MV-4-11 (cell line): ENCODE measurements at places on chromosomes 7 and 10.
A peak's percentile ranks its signal among the peaks of the same experiment; 100 is the strongest.

DNA sequence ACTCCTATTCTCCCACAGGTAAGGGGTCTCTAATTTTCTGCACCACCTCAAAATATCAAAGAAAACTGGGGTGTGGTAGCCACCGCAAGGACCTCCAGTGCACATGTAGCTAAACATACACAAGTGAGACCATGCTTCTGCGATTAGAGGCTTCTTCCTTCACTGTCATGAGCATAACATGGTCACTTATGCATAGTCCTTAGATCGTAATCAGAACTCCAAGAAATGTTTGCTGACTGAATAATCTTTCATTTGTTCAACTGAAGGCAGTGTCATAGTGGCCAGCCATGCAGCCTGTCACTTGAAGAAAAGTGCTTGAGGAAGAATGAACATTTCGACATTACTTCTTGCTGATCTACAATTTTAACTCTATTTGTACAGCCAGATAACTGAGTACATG, 14.6 kb downstream of the TWIST1 start:
- DNase-seq, result no peak

GRCh38 chr10:118804262-118804773, 49.5 kb upstream of the CACUL1 start:
- DNase-seq, result no peak

- DNase-seq, result no peak
Measured at GRCh38 chr10:63664341-63664885, 143.2 kb downstream of the REEP3 start.

GRCh38 chr10:132528064-132528691, 9.4 kb upstream of the INPP5A start:
- no peak for DNase-seq

DNA sequence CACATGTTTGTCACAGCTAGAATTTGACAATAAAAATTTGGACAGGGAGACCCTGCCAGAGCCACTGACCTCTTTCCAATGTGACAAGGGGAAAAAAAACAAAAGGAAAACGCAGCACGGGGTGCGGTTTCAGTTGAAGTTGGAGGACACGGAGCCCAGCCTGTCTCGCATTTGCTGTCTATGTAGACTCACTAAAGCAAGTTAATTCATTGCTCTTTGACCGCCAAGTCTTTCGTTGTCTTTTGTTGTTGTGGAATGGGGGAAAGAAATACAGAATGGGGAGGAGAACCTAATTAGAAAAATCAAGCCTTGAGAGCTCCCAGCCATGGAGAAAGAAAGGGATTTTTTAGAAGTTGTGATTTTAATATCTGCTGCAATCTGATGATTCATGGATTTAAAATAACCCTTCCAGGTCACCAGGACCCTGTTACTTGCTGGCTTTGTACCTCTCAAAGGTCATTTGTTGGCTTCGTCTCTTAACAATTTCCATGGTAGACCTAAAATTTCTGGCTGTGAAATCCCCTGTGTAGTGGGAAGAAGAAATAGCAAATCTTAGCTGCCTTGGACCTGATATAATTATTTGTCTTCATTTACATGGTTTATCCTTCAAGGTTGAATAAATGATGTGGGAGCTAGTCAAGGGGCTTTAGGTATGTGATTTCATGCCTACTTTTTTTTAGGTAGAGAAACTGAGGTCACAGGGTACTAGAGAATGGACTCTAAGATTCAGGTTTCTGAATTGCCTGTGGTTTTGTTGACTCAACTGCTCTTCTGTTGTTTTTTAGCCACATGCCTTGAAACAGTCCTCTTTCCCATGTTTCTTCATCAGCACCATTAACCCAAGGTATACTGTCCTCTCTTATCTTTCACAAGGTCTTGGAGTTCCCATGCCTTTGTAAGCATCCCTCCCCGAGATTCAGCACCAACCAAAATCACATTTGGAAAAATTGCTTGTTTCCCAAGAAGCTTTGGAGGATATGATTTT, 78.7 kb downstream of the TCF7L2 start:
- DNase-seq, result no peak

DNA sequence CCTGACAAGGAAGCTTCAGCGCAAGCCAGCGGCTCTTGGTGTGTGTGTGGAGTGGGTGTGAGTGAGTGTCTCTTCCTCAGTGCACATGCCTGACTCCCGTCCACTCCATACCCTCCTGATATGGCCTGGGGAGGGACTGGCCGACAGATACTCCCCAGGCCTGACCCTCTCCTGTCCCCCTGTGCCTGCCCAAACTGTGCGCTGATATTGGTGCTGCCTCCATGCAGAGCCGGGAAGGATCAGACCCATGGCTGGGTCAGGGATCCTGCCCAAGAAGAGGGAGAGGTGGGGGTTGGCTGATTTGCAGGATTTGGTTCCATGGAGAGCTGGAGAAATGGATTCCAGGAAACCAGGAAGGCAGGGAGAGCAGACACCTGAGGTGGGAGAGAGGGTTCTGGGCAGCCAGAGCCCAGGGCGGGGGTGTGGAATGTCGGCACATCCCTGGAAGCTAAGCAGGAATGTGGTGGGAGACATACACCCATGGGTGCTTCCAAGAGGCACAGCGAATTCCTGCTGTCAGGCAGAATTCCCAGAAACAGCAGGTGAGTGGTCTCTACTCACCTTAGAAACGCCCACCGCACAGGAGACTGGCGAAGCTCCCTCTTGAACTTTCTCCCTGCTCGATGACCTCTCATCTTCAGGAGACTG, 6.3 kb downstream of the CALML5 start:
- no peak for DNase-seq

DNA sequence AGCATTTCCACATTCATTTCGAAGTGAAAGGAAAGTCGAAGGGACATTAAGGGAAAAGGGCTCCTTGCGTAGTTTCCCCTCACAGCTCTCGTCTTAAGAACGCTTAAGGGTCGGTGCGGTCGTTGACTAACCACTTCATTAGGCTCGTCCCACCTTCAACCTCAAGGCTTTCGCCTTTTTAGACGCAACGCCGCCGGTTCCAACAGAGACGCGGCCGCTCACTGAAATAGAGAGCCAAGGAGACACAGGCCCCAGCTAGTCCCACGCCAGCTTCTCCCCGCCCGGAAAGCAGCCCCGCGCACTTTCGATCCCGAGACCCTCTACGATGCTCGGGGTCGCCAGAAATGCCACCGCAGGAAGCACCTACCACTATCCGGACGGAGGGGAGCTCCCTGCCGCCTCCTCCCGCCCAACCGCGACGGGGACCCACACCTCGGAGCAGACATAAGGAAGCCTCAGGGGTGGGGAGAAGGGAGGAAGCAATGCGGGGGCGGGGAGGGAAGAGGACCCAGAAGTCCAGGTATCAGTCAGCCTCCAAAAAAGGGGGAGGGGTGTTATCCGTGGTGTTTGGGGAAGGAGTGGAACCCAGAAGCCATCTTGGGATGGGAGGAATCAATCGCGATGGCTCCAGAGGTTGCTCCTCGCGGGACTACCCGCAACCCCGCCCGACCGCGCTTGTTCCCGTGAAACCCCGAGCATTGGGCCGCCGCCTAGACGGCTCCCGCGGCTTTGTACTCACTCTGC, 559 bp downstream of the TRA2A start:
- peak; percentile 57 for DNase-seq

DNA sequence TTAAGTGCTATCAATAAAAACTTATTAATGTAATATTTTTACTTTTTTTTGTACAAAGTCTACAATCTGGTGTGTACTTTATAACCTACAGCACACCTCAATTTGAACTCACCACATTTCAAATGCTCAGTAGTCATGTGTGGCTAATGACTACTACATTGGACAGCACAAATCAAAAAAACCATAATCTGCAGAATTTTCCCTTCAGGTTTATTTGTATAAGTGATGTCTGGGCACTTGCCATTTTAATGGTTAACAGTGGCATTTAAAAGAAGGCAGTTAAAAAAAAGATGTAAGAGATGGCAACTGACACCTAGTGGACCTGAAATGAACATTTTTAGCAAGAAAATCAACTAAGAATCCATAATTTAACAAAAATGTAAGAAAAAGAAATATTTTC, 124.6 kb upstream of the NRBF2 start:
- DNase-seq, result peak; percentile 6

- no peak for DNase-seq
Measured at GRCh38 chr7:142961973-142962926, at the start of gene KEL. Gene KEL (minus strand): TSS chr7:142962363. CDS start chr7:142962206, 157 bp downstream.

DNA sequence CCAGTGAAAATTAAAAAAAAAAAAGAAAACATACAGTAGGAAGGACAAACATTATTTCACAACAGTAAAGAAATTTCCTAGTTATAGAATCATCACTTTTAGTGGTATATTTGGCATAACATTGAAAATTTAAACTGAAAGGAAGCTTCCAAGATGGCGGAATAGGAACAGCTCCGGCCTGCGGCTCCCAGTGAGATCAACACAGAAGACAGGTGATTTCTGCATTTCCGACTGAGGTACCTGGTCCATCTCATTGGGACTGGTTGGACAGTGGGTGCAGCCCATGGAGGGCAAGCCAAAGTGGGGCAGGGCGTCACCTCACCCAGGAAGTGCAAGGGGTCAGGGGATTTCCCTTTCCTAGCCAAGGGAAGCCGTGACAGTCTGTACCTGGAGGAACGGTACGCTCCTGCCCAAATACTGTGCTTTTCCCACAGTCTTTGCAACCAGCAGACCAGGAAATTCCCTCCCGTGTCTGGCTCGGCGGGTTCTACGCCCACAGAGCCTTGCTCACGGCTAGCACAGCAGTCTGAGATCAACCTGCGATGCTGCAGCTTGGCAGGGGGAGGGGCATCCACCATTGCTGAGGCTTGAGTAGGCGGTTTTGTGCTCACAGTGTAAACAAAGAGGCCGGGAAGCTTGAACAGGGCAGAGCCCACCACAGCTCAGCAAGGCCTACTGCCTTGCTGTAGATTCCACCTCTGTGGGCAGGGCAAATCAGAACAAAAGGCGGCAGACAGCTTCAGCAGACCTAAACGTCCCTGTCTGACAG, 19.4 kb downstream of the PON3 start:
- no peak for DNase-seq

GRCh38 chr10:107480781-107481180, 316.3 kb upstream of the SORCS1 start:
- DNase-seq, result no peak

- no peak for DNase-seq
Measured at GRCh38 chr10:25071227-25071626, 54.8 kb downstream of the THNSL1 start.

DNA sequence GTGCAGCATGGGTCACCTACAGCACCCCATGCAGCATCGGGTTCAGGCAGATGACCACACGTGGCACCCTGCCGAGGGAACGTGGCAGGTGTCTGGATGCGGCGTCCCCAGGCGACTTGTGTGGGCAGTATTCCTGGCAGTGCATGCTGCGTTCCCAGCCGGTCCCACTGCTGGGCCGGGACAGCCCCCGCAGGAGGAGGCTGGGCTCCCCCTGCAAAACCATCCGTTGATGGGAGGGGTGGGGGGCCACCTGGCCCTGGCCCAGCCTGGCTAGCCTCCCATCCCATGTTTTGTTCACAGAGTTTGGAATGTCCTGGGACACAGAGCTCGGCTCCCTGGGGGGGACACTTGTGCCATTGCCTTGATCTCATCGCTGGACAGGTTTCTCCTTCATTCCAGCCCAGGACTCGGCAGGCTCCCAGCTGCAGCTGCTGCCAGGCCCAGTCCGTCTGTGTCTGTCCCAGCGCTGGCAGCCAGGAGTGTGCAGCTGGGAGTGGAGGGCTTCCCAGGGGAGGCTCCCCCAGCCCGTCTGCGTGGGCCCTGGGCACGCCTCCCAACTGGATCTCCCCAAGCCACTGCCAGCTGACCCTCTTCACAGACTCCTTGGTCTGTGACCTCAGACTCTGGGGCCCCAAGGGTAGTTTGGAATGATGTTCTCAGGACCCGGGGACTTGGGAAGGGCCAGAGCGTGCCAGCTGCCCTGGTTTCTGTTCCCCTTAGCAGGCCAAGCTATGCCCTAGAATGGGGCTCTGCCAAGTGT, 32.6 kb downstream of the TMEM270 start:
- DNase-seq, result no peak

- no peak for DNase-seq
Measured at GRCh38 chr10:28577506-28577905, 44.6 kb downstream of the WAC start.

- no peak for DNase-seq
Measured at GRCh38 chr10:127740596-127740995, 3.6 kb downstream of the FOXI2 start.

- no peak for DNase-seq
Measured at GRCh38 chr7:37448011-37448635, 541 bp downstream of the ELMO1 start.

DNA sequence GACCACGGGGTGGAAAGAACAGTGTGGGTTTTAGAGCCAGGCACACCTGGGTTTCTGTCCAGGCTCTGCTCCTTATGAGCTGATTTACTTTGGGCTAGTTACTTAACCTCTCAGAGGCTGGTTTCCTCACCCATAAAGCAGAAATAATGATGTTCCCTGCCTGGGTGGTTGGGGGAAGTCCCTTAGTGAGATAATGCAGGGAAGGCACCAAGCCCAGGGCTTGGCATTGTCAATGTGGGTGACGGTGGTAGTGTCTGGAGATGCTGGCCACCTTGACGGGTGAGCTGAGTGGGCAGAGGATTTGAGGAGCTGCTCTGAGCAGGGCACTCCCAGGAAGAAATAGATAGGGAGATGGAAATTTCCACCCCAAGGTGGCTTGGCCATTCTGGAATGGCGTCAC, 65.2 kb downstream of the SH2D4B start:
- no peak for DNase-seq
